ENCODE measurements at places on chromosomes 4 and X.
A peak's percentile ranks its signal among the peaks of the same experiment; 100 is the strongest.

- DNase-seq, result no peak
These were observed 15.3 kb downstream of the SEPSECS start for GRCh38 chr4:25144870-25145481.

DNA sequence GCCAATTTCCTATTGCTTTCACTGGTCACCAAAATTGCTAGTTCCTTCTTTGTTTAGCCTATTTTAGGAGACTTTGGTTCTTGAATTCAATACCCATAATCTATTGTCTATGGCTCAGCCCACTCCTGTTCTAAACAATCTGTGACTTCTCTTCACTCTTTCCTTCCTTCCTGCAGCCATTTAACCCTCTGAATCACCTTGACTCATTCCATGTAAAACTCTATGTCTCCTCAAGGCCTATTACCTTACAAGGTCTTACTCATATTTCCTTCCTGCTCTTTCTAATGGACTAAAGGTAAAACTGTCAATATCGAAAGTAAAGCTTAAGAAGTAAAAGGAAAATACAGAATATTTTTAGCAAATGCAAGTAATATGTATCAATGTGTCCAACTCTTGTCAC, 301.6 kb downstream of the ARHGAP24 start:
- no peak for DNase-seq

DNA sequence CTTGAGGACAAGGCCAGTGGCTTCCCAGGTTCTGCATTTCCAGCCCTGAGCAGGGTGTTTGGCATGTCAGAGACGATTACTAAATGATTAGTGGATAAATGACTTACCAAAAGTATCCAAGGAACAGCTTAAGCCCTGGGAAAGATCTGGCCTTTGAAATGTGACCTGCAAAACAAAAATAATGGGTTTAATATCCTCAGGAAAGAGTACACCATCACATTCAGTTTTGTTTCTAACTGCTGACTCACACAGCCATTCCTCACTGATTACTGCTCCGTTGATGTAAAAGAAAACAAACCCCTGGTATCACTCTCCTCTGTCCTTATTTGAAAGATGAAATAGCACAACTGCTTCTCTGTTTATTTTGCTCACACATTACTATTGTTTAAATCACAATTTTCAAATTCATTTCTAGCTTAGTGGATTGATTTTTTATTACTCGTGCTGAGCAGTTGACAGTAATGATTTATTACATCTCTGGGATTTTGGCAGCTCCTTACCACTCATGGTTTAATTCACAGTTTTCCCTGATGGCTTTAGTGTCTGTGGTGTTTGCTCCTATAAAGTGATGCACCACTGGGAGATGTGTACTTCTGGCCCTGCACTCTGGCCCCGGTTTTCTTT, 117.0 kb downstream of the CBLL2 start:
- peak; percentile 47 for DNase-seq

DNA sequence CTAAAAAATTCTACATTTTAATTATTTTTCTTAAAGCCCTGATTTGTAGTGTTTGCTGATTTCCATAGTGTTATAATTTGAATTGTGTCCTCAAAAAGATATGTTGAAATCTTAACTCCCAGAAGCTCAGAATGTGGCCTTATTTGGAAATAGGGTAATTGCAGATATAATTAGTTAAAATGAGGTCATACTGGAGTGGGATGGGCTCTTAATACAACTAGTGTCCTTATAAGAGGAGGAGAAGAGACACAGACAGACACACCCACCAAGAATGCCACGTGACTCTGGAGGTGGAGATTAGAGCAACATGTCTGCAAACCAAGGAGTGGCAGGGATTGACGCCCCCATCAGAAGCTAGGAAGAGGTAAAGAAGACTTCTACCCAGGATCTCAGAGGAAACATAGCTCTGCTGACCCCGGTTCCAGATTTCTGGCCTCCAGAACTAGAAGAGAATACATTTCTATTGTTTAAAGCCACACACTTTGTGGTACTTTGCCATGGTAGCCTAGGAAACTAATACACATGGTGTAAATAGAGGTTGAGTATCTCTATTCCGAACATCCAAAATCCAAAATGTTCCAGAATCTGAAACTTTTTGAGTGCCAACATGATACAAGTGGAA, 70.5 kb upstream of the IRF2 start:
- no peak for DNase-seq

DNA sequence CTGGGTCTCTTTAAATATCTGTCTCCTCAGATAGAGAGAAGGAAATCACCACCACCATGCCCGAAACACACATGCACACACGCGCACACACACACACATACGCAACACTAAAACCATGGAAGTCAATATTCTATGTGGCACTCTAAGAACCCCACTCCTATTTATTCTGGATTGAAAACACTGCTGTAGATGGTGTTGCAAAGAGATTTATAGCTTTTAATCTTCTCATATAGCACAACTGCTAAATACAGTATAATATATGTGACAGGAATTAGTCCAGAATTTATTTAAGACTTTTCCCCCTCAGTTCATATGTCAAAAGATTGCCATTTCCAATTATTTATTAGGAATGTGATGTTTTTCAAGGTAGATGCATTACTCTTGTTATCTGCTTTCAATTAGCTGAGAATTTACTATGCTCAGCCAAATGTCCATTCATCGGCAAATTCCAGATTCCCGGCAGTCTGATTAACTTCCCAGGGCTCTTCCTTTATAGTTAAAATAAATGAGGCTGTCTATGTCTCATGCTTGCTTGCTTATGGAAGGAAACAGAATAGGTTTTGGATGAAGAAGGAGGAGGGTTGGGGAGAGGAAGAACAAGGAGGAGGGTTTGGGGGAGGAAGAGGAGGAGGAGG, 115.4 kb upstream of the NDP start:
- no peak for DNase-seq

- DNase-seq, result no peak
These were observed 822.9 kb downstream of the RAPGEF2 start for GRCh38 chr4:159925770-159926169.

GRCh38 chr4:24453951-24454350, 130.4 kb downstream of the DHX15 start:
- DNase-seq, result no peak

GRCh38 chr4:56871371-56871866, 36.3 kb upstream of the REST start:
- peak; percentile 45 for DNase-seq

DNA sequence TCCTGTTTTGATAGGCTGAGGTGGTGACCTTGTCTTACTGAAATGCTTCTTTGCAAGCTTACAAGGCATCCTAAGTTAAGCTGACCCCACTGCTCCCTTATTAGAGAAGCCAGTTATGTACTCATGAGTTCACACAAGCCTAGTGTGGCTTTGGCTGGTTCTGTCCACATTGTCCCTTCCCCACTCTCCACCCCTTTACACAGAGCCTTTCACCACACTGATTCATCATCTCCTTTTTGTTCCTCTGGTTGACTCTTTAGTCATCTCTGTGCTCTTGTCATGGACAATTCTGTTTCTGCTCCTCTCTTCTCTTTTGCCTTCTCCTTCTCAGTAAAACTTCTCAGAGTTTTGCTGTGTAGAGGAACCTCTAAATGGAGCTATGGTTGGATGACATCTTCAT, 4.9 kb downstream of the CHRNA9 start:
- no peak for DNase-seq

DNA sequence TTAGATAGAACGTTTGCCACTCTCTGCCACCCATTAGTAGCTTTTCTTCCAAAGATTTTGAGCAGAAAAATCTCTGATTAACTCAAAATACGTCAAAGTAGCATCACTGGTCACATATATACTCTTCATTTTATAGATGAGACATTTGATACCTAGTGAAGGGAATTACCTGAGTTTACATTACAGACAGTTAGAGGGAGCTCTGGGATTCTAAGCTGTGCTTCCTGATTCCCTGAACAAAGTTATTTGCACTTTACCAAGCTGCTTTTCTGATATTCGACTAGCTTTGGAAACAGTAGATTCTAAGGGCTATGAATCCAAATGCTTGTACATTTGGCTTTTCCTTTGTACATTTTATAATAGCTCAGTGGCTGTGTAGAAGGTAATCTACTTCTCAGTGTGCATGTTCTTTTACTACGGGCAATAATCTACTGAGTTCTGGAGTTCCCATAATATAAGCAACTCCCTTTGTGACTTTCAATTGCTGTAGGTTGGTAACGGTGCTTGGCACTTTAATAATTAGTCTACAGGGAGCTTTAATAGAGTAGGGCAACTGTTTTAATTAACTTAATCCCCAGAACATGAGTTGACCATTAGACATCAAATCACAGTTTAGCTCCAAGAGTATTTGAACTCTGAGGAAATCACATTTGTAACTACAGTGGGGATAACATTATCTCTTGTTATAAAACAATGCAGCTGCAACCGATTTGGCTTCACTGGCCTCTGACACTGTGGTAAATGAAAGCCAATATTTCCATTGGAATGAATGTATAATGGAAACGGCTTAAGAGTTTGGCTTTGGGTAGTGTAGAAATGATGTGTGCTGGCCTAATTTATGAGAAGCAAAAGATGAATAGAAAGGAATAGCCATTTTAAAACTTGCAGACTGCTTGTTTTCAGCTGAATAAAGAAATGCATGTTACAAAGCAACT, 1602.4 kb downstream of the STIM2 start:
- DNase-seq, result no peak

DNA sequence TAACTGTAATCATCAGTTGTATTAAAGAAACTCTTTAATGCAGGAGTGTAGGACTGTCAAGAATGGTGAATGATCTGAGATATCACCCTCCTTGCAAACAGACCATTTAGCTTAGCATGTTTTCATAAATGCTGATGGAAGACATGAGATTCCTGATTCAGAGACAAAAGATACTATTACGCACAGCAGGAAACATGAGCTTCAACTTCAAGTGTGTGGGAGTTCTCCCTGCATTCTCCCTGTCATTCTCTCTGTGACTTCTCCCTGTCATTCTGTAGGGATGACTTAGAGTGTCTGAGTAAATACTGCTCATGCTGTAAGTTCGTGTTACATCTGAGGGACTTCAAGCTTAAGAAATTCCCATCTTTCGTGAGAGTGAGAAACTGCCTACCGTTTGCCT, 866.0 kb upstream of the PRKX start:
- DNase-seq, result no peak

- DNase-seq, result no peak
These were observed 118.7 kb downstream of the FHIP1A start for GRCh38 chr4:151527699-151528098.

- no peak for DNase-seq
These were observed 180.4 kb upstream of the RASGEF1B start for GRCh38 chr4:81652069-81652478.

- DNase-seq, result no peak
These were observed 16.8 kb downstream of the STIM2 start for GRCh38 chr4:26877406-26877805.

DNA sequence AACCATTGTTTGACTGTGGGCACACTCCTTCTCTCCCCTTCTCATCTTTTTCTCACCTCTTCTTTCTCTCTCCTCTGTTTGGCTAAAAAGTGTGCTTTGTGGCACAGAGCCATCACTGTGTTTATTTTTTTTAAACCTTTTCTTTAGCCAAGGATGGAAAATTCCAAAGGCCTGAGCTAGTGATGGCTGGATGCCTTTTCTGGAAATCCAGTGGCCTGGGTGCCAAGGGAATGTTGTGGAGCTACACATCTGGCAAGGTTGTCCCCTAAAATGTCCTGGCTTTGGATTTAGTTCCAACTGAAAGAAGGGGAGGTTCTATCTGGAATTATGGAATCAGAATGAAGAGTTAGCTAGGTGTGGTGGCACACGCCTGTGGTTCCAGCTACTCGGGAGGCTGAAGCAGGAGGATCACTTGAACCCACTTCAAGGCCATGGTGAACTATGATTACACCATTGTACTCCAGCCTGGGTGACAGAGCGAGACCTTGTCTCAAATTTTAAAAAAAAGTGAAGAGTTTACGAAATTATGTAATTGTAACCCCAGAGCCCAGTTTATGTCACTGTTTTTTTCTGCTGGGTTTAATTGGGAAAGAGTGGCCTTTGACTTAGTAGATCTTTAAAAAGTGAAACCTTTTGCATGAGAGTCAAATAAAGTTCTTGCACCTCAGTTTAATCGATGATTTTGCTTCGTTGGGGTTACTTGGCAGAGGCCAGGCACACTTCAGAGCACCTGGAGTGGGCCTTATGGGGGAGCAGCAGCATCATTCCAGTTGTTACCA, 17.7 kb downstream of the DOCK11 start:
- DNase-seq, result no peak

- no peak for DNase-seq
These were observed 229.5 kb downstream of the MAPK10 start for GRCh38 chr4:86130160-86130933.

DNA sequence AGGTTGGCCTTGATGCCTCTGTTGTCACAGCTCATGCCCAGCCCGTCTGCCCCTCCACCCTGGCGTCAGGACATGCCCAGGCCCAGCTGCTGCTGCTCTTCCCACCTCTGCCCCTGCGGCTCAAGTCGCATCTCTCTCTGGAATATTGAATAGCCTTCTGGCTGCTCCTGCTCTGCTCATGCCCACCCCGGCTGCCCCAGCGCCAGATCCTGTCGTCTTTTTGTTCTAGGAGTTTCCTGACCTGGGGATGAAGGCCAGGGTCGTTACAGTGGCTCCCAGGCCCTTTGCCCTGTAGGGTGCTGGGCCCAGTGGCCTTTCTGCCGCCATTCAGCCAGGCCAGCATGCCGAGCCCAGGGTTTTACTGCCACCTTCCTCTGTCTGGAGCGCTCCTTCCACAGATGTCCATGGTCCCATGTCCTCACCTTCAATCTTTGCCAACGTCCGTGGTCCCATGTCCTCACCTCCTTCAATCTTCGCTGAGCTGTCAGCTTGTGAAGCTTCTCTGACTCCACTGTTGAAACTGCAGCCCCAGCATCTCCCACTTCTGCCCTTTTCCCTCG, 9.7 kb downstream of the MAEA start:
- DNase-seq, result no peak

DNA sequence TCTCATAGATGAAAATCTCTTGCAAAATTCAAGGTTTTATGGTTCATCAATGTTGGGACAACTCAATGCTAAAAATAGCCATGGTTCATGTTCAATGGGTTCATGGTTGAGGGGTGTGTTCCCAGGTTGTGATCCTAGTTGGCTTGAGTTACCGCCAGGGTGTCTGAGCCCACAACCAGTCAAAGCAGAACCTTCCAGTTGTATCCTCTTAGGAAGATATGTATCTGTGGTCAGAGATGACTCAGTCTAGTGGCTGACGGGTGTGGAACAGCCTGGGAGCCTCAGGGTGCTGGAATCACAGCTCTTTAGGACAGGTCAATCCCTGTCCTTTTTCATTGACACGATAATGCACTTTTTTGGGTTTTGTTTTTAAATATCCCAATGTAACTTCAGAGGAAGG, 192.3 kb upstream of the NR3C2 start:
- DNase-seq, result no peak

GRCh38 chr4:107877361-107877760, 52.6 kb downstream of the SGMS2 start:
- DNase-seq, result no peak

- DNase-seq, result no peak
These were observed at the start of gene HS3ST1 for GRCh38 chr4:11428231-11428898. Gene HS3ST1 (minus strand): TSS chr4:11428894. CDS start chr4:11400005, 28,889 bp downstream.

Data from AG09319 (cell line).